ENCODE measurements at places on chromosomes 11 and 22.

DNA sequence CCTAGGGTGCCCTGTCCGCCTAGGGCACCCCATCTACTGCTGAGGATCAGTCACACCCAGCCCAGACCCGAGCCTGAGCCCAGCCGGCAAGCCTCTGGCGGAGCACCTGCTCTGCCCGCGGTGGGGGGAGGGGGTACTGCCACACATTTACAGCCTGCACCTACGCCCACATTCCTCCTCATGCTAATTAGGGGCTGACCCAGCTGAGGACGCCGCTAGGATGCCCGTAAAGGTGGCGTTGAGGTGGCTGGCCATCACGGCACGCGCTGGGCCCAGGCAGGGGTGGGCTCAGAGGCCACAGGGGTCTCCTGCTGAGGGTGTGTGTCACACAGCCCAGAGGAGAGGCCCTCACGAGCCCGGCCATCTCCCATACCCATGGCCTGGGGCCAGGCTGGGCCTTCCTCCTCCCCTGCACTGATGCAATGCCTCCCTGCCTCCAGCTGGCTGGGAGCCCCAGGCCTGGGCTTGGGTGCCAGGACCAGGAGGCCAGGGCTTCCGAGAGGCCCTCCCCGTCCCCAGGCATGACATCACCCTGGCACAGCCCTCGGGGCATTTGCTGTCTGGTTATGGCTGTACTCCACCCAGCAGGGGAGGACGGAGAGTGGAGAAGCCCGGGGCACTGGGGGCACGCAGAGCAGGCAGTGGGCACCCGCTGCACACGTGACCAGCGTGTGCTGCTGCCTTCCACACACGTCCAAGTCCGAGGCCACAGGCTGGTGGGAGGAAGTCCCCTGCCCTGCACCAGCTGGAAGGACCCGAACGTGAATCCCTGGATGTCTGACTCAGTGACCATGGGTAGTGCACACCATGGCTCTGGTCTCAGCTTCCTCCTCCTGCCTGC, 12.7 kb downstream of the DUSP8 start:
- no peak for DNase-seq

- no peak for DNase-seq
These were observed 27.8 kb downstream of the GDPD5 start for GRCh38 chr11:75497788-75498409.

GRCh38 chr11:33133761-33134160, 27.5 kb downstream of the CSTF3 start:
- DNase-seq, result no peak

- DNase-seq, result no peak
These were observed 110.8 kb downstream of the GGTLC2 start for GRCh38 chr22:22754961-22755777.

GRCh38 chr11:62394825-62395538, 23.9 kb upstream of the SCGB1A1 start:
- peak; percentile 76 for DNase-seq

- DNase-seq, result no peak
These were observed 12.2 kb downstream of the ATG16L2 start for GRCh38 chr11:72826191-72826941.

DNA sequence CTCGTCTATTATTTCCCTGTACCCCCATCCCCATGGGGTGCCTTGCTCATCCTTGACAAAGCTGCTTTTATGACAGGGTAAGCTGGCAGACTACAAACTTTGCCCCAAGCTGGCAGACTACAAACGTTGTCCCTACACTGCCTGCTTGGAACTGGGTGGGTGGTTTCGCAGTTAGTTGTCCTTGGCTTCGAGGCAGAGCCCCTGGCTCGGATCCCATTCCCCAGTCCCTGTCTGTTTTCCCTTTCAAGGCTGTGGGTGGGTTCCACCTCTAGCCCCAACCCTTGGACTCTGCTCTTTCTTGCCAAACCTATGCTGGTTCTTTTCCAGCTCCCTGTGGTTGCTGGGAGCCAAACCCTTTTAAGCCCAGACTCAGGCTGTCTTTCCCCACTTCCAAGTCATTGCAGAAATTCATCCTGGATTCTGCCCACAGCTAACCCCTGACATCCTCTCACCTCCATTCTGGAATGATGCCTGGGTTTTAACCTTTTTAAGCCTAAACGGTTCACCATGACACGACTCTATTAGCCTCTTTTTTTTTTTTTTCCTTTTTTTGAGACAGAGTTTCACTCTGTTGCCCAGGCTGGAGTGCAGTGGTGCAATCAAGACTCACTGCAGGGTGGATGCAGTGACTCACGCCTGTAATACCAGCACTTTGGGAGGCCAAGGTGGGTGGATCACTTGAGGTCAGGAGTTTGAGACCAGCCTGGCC, 9.2 kb upstream of the RBM14 start:
- no peak for DNase-seq

DNA sequence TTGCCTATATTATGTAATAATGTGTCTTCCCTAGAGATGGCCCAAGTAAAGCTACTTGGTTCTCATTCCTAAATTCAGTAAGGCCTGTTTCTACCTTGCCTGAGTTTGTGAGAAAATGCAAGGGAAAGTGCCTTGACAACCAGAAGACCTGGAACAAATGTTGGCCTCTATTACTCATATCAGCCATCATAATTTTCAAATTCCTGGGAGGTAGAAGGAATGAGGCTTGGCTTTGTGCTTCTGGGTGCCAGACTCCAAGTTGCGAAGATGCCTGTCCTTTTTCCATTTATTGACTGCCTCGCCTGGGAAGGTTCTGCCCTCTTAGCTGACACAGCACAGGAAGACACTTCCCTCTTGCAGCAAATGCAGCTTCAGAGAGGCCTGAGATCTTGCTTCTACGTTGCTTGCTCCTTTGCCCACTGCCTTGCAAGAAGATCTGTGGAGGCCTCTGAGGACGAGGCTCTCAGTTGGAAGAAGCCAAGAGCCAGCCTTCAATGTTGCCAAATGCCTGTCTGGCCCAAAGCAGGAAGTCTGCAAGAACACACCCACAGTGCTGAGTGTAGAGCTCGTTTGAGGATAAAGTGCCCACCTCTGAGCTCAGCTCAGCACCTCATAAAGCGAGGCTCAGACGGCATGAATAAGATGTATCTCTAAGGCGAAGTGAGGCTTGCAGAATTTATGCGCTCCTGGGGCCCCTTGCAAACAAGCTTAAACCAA, 120.1 kb downstream of the GALNT18 start:
- no peak for DNase-seq

DNA sequence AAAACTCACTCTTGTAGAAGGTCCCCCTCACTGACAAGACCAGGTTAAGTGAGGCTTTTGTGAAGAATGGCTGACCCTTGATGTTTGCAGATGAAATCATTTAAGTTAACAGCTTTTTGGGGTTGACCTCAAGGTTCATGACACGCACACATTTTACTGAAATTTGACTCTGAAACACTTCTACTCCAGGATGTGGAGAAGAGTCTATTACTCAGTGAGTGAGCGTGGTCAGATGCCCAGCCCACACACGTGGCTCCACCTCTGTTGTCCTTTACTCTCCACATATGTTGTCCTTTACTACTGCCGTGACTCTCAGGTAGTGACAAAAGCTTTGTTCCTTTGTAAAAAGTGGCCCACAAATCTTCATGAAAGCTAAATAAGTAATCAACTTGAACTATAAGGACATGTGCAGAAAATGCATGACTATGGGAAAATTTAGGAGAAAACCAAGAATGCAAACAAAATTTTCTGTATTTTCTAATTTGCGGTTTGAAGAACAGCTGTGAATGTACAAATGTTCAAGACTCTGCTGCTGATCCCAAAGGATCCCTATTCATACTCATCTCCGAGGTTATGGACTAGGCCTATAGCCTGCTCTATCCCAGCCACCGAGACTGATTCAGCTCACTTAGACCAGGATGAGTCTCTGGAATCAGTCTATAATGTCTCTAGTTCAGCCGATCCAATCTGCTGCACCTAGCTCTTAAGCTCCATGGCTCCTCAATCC, 22.4 kb downstream of the XRRA1 start:
- DNase-seq, result no peak

GRCh38 chr22:26589845-26590736, at the start of gene TPST2:
TPST2 (minus strand) TSS chr22:26590132; CDS start chr22:26541630, 48,502 bp downstream.
- DNase-seq, result peak; percentile 93

DNA sequence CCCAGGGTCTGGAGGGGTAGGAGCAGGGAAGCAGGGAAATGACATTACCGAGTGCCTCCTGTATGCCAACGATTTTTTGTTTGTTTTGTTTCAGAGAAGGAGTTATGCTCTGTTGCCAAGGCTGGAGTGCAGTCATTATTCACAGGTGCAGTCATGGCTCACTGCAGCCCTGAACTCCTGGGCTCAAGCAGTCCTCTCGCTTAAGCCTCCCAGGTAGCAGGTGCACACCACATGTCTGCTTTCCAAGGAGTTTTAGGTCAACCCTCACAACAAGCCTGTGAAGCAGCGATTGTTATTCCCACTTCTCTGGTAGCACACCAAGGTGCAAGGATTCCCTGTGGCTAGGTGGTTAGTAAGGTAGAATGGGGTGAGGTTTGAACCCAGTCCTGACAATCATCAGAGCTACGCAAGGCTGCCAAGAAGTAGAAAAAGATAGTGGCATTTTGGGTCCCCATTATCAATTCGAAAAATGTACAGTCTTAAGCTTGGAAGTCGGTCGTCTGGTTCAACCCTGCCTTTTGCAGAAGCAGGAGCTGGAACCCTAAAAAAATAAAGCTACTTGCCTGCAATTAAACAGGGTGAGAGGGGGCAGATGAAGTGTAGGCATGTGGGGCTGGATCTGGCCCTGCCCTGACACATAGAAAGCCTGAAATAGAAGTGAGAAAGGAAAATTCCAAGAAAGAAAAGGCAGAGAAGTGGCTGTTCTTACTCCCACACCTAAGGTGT, 9.1 kb downstream of the UCP3 start:
- no peak for DNase-seq

GRCh38 chr11:108112057-108112456, 9.3 kb upstream of the ACAT1 start:
- no peak for DNase-seq

DNA sequence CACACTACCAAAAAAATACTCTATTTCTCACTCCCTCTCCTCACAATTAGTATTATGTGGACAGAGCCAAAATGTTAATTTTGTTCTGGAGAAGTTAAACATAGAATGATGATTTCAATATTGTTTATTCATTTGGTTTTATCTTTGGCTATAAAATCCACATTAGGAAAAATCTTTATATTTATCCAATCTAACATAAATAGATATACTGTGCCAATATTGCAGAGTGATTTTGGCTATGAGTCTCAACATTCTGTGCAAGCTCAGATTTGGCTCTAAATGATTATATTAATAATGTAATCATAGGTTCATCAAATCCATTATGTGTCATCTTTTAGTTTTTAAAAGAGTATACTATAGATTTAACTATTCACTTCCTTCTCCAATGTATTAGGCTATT, 667.5 kb upstream of the CHORDC1 start:
- DNase-seq, result no peak

GRCh38 chr22:44131412-44131811, 49.3 kb upstream of the PARVG start:
- DNase-seq, result no peak

- DNase-seq, result no peak
These were observed 11.2 kb downstream of the MCAM start for GRCh38 chr11:119305556-119306372.

- peak; percentile 71 for DNase-seq
These were observed 26.5 kb downstream of the ARHGEF17 start for GRCh38 chr11:73334384-73335203.

DNA sequence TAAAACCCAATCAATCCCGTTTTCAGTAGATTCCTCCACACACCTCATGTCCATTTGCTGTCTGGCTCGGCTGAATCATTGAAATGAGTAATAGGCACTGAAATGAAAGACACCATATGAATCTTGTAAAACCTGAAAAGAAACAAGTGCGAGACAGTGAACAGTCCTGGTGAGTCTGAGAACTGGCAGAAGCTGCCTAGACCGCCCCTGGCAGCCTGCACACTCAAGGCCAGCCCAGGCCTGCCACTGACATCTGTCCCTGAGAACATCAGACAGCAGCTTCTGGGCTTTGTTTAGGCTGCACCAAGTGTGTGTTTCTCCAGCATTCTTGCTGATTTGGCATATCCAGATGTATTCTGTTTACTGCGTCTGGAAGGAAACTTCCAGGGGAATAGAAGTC, 44.8 kb downstream of the ENDOD1 start:
- no peak for DNase-seq

- no peak for DNase-seq
These were observed 61.4 kb upstream of the BMAL1 start for GRCh38 chr11:13216019-13216710.

DNA sequence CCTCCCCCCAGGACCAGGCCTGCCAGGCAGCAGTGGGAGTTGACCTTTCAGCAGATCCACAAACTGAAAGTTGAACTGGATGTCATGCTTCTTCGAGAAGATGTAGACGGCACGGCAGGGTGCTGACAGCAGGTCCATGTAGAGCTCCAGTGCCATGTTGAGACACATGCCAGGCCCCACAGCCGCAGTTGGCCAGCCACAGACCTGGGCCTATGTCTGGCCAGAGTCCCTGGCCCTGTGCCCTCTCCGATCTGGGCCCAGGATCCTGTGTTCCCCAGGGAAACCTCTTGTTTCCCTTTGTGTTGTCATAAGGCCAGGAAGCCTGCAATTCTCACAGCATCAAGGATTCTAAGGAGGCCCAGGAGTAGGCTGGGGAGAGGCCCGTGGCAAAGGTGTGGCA, at the start of gene GSTT4:
Gene GSTT4, minus strand, starts transcription at position 253 of the 400 bp plus-strand sequence. Its CDS starts 97 bp downstream, at position 156.
- DNase-seq, result no peak

DNA sequence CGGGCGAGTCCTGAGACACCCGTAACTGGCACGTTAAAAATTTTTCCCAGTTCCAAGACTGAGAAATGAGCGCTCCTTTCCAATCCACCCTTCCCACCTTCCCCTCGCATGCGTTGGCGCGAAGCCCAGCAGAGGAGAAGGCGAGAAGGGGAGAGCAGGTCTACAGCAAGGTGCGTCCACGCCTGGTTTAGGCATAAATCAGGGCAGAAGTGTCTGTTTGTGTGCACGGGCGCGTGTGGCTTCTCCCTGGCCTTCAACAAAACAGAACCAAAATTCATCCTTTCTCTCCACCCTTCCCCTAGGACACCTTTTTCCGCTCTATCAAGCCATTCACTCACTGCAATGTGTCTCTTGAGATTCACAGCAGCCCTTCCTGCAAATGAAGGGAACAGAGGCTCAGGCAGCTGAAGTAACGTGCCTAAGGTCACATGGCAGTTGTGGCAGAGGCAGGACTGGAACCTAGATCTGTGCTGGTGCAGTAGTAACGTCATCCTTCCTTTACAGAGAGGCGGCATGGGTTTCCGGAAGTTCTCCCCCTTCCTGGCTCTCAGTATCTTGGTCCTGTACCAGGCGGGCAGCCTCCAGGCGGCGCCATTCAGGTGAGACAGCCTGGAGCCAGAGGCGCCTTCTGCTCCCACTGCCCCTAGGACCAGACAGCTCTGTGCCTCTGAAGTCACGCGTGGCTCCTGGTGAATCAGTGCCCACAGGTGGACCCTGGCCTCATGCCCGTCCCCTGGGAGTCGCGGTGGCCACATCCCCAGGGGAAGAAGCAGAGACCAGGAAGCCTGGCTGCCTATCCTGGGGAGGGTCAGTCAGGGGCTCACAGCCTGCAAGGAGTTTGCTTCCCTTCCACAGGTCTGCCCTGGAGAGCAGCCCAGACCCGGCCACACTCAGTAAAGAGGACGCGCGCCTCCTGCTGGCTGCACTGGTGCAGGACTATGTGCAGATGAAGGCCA, 1.1 kb downstream of the CALCB start:
- DNase-seq, result peak; percentile 51

DNA sequence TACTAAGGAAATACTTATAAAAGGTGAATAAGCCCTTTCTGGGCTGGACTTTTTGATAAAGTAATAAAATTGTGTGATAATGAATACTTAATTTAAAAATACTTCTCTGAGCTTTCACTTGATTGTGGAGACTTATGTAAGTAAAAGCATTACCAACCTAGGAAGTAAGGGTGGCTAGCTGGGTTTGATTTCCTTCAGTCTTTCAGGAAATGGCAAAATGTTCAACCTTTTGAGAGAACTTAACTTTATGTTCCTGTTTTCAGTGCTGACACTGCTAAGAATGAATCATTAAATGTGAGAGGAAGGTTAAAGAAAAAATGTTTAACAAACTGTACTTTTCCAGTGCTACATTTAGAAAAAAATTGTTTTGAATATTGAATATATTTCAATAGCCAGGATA, 900.3 kb downstream of the METTL15 start:
- DNase-seq, result no peak

All from K562 (cell line).